ENCODE measurements at places on chromosomes 16 and 17.
A peak's percentile ranks its signal among the peaks of the same experiment; 100 is the strongest.

DNA sequence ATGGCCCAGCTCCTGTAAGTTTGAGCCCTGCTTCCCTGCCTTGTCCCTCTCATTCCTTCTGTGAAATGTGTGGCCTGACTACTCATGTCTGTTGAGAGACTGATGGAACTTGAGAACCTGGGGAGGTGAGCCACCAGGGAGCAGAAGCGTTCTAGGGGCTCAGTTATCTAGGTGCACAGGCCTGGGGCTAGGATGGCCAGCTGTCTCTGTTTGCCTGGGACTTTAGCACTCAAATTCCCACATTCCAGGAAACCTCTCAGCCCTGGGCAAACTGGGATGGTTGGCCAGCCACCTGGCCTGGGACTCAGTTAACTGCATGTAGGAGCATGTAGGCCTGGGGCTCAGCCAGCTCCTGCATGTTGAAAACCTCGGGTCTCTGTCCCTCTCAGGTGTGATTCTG, 9.3 kb upstream of the EPN3 start:
- DNase-seq: no peak

DNA sequence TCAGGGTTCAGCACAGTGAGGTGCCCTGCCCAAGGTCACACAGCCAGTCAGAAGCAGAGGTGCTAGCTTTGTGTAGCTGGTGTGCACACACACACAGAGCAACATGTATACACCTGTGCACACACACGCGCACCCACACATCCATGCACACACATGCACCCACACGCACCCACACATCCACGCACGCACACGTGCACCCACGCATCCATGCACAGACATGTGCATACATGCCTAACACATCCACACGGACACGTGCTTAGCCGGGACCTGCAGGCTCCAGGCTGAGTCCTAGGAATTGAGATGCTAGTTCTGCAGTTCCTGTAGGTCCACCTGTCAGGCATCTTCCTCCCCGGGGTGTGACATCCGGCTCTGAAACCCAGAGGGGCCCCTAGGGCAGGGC, 13.0 kb upstream of the DPEP1 start:
- DNase-seq: no peak

DNA sequence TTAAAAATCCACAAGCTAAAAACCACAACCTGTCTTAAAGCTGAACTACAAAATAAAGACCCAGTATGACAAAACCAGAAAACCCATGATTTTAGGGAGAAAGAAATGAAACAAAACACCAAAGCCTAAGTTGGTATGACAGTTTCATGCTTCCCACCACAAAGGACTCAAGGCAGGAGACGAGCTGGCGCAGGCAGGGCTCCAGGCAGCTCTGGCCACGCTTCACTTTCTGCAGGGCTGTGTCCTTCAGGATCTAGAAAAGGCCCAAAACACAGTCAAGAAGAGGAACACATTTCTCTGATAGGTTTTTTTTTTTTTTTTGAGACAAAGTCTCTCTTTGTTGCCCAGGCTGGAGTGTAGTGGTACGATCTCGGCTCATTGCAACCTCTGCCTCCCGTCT, 75.3 kb downstream of the WDR59 start:
- no peak for DNase-seq

DNA sequence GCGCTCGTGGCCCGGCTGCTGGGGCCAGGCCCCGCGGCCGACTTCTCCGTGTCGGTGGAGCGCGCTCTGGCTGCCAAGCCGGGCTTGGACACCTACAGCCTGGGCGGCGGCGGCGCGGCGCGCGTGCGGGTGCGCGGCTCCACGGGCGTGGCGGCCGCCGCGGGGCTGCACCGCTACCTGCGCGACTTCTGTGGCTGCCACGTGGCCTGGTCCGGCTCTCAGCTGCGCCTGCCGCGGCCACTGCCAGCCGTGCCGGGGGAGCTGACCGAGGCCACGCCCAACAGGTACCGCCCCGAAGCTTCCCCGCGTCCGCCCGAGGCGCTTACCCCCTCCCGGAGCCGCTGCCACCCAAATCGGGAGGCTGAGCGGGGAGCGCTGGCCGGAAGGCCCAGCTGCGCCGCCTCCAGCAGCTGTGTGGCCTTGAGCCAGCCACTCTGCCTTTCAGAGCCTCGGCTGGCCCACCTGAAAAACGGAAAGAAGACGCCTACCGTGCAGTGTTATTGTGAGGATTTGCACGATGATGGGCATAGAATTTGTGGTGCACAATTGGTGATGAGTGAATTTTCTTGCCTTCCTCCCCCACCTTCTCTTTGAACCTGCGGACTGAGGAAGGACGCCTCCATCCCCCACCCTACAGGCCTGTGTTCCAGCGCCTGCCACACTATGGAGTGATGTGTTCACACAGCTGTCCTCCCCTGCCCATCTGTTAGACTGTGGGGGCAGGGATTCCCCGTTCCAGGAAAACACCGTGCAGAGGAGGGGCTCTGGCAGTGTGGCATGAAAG, 523 bp downstream of the NAGLU start:
- peak; percentile 92 for DNase-seq

- peak; percentile 51 for DNase-seq
Measured at GRCh38 chr16:70697594-70698170, 11.8 kb upstream of the MTSS2 start.

GRCh38 chr16:30053376-30054015, 12.1 kb upstream of the ALDOA start:
- no peak for DNase-seq

GRCh38 chr17:40632216-40632615, 15.4 kb downstream of the SMARCE1 start:
- no peak for DNase-seq

GRCh38 chr16:10001258-10001775, 180.9 kb downstream of the GRIN2A start:
- DNase-seq: no peak

- DNase-seq: no peak
Measured at GRCh38 chr16:66508248-66508913, 41.5 kb downstream of the TK2 start.

- no peak for DNase-seq
Measured at GRCh38 chr17:63479495-63480184, 2.8 kb downstream of the ACE start.

GRCh38 chr16:29742683-29743275, 3.0 kb downstream of the C16orf54 start:
- no peak for DNase-seq

DNA sequence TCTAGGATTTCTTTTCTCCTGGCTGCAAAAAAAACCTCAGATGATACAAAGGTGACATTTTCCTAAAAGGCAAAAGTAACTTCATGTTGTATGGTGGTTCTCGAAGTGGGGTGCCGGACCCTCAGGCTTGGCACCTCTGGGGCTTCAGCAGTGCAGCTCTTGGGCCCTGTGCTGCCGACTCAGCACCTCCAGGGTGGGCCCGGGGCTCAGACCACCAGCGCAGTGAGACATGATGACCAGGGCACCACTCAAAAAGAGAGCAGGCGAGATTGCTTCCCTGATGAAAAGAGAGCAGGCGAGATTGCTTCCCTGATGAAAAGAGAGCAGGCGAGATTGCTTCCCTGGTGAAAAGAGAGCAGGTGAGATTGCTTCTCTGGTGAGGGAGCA, 98.7 kb upstream of the ZNF750 start:
- no peak for DNase-seq

GRCh38 chr17:36072431-36073121, 8.5 kb downstream of the CCL18 start:
- DNase-seq: peak; percentile 67

GRCh38 chr16:67474551-67475455, 6.2 kb downstream of the ATP6V0D1 start:
- no peak for DNase-seq

GRCh38 chr17:50139950-50140885, 10.3 kb upstream of the SAMD14 start:
- peak; percentile 89 for DNase-seq

DNA sequence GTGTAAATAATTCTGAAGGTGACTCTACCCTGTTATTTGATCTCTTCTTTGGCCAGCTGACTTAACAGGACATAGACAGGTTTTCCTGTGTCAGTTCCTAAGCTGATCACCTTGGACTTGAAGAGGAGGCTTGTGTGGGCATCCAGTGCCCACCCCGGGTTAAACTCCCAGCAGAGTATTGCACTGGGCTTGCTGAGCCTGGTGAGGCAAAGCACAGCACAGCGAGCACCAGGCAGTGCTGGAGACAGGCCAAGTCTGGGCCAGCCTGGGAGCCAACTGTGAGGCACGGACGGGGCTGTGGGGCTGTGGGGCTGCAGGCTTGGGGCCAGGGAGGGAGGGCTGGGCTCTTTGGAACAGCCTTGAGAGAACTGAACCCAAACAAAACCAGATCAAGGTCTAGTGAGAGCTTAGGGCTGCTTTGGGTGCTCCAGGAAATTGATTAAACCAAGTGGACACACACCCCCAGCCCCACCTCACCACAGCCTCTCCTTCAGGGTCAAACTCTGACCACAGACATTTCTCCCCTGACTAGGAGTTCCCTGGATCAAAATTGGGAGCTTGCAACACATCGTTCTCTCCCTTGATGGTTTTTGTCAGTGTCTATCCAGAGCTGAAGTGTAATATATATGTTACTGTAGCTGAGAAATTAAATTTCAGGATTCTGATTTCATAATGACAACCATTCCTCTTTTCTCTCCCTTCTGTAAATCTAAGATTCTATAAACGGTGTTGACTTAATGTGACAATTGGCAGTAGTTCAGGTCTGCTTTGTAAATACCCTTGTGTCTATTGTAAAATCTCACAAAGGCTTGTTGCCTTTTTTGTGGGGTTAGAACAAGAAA, 5.1 kb downstream of the STH start:
- no peak for DNase-seq
